Cortex of kidney (tissue), 1 donor: ENCODE measurements at places on chromosomes 1 and 21.

GRCh38 chr1:70979881-70980280 lies 67.7 kb downstream of the PTGER3 start:
- no peak for DNase-seq

DNA sequence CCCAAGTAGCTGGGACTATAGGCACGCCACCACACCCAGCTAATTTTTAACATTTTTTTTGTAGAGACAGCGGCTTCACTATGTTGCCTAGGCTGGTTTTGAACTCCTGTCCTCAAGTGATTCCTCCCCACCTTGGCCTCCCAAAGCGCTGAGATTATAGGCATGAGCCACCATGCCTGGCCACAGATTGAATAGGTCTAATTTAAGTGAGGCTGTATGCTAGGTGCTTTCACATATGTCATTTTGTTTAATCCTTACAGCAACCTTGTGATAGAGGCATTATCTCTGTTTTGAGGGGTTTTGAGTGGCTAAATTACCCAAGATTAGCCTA lies 7.2 kb downstream of the INTS3 start:
- no peak for DNase-seq

GRCh38 chr1:66291531-66291864 lies 242.5 kb upstream of the SGIP1 start:
- no peak for DNase-seq

GRCh38 chr1:111814305-111814628 lies 58.6 kb downstream of the DDX20 start:
- no peak for DNase-seq

DNA sequence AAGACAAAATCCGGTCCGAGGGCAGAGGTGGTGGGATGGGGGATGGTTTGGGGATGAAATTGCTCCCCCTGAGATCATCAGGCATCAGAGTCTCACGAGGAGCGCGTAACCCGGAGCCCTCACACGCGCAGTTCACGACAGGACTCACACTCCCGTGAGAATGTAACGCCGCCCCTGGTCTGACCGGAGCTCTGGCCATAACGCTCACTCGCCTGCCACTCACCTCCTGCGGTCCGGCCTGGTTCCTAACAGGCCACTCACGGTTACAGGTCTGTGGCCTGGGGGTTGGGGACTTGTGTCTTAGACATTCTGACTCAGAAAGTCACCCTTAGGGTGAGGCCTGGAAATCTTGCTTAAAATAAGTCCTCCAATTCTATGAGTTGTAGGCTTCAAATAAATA lies 19.8 kb downstream of the MAP1LC3C start:
- DNase-seq = no peak

GRCh38 chr1:209156991-209157390 lies 426.5 kb upstream of the CAMK1G start:
- no peak for DNase-seq

DNA sequence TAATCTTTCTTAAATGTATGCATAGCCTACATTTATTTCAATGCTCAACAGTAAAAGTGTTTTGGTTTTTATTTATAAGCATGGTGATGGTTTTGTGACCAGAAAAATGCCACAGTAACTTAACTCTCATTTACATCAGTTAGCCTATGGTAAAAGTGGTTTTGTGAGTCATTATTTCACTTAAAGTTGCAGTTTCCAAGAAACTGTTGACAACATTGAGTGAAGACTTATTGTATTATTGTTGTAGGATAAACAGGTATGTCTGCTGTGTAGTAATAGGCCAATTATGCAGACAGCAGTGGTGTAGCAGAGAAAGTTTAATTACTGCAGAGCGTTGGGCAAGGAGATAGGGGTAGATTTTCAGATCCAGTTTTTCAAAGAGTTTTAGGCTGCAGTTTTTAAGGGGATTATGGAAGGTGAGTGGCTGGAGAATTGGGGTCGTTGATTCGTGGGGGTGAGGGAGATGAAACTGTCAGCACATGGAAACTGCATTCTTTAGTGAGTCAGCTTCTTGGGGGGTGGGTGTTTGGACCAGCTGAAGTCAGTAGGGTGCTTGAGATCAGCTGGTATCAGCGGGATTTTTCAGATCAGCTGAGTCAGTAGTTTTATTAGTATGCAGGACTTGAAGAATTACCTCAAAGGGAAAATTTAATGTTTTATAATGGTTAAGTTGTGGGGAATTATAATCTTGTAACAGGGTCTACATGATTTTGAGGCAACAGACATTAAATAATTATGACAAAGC lies 168.7 kb upstream of the FMN2 start:
- DNase-seq = no peak

DNA sequence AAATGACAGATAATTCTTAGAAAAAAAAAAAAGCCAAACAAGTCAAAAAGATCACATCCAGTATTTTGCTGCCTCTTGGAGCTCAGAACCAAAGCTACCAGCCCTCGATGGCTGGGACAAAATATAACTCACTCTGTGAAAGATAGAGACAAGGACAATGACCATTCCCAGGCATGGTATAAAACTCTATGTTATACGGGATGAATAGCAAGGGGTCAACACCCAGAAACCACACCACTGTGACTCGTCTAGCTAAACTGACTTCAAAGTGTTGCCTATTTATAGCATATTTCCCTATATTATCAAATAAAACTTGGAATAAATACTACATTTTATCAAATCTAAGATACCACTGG lies 10.1 kb downstream of the TMEM63A start:
- no peak for DNase-seq

DNA sequence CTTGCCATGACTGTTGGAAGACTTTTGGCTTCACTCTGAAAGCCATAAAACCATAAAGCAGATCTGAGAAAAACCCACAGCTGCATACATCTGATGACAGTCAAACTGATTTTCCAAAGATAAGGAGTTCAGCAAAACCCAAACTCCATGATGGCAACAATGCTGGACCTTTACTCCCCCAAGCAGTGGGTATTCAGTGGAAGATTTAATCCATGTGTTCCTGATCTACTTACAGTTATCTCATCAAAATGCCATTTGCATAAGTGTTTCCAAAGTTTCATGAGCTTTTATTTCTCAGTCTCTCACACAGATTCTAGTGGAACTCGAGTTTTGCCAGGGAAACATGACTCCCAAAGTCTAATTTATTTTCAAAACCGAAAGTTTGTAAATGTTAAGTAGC lies 184.9 kb downstream of the ZC3H11B start:
- no peak for DNase-seq

DNA sequence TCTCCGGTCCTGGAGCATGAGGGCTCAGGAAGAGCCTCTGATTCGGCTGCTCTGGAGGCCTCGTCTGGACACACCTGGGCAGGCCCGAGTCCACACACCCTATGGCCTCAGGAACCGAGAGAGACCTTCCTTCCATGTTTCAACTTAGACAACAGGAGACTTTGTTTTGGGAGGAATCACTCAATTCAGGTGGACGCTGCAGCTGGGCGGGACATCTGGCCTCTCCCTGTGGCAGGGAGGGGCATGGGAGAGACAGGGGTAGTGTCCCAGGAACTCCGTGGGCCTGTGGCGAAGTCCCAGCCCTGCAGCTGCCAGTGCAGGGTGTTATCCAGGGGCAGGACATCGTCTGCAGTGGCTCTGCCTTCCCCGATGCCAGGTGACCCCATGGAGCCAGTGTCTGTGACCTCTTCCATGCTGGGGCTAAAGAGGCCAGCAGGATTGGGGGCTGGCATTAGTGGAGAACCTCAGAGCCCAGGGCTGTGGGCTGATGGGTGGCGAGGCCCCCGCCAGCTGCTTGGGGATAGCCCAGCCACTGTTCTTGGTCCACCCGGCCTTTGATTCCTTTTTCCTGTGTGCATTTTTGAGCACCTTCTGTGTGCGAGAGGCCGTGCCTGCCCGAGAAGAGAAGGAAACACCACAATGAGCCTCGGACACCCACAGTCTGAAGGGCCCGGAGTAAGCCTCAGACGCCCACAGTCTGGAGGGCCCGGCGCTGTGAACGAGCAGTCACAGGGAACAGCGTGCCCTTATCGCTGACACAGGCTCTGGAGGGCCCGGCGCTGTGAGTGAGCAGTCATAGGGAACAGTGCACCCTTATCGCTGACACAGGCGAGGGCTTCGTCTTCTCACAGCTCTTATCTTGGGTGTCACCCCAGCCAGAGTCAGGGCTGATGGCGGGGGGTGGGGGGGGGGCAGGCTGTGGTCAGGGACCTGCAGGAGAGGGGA lies 6.2 kb downstream of the COL18A1 start:
- DNase-seq = no peak

DNA sequence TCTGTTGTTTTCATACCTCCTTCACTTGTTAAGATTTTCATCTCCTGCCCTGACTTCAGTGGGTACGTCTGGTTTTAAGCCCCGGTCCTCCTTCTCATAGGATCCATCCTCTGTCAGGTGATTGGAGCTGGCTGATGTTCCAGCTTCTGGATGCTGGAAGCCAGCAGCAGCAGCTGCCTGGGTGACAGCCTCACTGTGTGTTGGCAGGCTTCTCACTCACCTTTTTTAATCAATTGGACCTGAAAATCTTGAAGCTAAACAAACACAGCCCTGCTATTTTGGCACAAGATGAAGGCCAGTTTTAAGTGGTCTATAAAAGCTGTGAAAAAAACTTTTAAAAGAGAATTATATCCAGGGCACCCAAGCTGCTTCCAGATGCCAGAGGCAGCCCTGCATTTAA lies 181.0 kb downstream of the DISC1 start:
- no peak for DNase-seq

DNA sequence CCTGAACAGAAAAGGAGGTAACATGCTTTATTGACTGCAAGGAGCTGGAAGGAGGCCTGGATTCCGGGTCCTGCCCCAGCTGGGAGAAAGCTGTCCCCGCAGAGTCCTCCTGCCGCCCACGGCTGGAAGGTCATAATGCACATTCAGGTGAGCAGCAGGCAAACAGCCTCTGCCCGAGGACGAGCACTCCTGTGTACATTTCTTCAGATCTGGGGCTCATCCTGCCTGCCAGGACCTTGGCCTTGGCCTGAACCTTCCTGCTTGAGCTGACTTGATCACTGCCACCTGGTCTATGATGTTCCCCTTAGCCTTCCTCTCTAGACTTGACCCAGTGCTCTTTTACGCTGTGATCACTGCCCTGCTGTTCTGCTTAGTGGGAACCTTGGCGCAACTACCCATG lies 17.9 kb upstream of the ZNF436 start:
- no peak for DNase-seq

DNA sequence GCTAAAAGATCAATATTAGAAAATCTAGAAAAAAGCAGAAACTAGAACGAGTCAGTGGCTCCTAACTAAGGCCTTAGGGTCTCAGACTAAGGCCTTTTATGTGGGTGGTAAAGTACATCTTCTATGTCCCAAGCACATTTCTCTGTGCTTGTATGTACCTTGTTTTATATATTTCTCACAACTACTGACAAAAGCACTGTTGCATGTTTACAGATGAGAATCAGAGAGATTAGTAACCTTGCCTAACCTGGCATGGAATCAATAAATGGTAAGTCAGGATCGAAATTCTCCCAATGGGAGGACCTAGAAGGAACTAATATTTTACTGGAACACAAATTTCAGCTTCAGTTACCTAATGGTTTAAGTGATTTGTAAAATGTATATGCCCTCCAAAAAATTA lies 160.9 kb downstream of the FGGY start:
- DNase-seq = no peak

- no peak for DNase-seq
These were observed 30.9 kb downstream of the SNAP47 start for GRCh38 chr1:227766015-227766634.

DNA sequence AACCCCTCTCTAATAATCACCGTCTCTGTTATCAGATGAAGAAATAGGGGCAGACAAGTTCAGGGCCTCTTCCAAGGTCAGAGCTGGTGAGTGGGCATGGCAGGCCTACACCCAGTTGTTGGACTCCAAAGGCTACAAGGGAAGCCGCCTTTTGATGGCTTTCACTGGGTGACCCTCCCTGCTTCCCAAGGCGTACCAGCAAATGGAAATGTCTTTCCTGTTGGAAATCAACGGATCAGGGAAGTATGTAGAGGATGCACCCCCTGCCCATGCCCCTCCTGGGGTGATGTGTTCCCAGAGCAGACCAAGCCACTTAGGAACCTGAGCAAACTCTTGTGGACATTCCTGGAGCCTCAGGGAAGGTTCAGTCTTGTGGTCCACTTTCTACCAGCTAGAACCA lies 47.4 kb downstream of the LGR6 start:
- DNase-seq = no peak

DNA sequence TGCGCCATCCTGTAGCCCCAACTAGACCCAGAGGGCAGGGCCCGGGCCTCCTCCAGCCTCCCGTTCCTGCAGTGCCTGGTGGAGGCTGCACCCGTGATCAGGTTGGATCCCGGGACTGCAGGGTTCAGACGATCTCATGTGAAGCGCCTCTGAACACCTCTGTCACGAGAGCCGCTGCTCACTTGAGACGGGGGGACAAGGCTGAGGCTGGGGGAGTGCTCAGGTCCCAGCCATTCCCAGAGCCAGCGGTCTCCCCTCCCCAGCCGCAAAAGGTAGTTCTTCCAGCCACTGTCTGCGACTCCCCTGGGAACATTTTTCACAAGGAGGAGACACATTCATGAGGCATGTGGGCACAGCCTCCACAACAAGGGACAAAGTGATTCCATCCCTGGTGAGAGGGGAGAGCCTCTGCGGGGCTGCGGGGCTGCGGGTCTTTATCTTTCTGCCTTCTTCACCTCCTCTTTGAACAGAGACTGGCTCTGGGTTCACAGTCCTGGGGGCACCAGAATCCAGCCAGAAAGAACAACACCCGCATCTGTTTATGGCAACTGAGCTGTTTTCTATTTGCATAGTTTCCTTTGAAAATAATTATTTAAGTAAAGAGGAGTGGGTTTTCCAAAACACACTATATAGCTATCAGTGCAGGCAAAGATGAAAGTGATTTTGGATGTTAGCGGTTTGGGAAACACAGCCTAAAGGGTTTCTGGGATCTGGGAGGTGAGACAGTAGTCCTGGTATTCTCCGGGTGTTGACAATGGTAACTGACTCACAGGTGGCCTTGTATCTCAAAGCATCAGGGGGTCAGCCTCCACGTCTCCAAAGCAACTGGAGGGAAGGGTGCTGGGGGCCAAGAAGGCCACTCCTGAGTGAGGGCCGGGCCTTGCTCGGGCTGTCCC lies 13.0 kb upstream of the LDLRAP1 start:
- DNase-seq = no peak

GRCh38 chr1:225371366-225372010 lies 56.4 kb downstream of the LBR start:
- no peak for DNase-seq

- no peak for DNase-seq
These were observed 63.7 kb downstream of the SLC45A1 start for GRCh38 chr1:8381618-8382017.

GRCh38 chr1:110765640-110766335 lies 91.0 kb upstream of the KCNA3 start:
- DNase-seq = no peak

GRCh38 chr1:84918726-84919336 lies 25.8 kb upstream of the LPAR3 start:
- DNase-seq = no peak

DNA sequence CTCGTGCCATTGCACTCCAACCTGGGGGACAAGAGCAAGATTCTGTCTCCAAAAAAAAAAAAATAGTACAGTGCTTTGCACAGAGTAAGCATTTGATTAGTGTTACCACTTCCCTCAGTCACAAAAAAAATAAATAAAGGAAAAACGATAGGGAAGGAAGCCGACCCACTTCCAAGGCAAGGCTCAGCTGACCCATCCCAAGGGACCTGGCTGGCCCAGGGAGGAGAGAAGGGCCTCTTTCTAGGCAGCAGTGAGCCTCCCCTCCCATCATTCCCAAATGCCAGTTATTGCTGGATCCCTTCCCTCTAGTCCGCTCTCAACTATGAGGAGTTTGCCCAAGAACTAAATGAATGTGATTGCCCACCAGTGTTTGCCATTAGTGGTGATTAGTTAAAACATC lies 77.8 kb downstream of the TMEM53 start:
- DNase-seq = no peak

- DNase-seq = no peak
These were observed 175.9 kb downstream of the PAPPA2 start for GRCh38 chr1:176638713-176639526.

- no peak for DNase-seq
These were observed 50.1 kb downstream of the ZNF281 start for GRCh38 chr1:200359610-200360163.
